Stimulated activated CD8-positive, alpha-beta memory T cell treated with anti-CD3 and anti-CD28 coated beads, Interleukin-4, amount 100 ng/mL, for 1 hour (primary cell): ENCODE measurements at places on chromosomes 7 and 10.

GRCh38 chr10:21740989-21741388 lies 207.0 kb downstream of the MLLT10 start:
- DNase-seq, result no peak

- DNase-seq, result no peak
Observed at GRCh38 chr7:132516042-132516840, 60.0 kb downstream of the PLXNA4 start.

DNA sequence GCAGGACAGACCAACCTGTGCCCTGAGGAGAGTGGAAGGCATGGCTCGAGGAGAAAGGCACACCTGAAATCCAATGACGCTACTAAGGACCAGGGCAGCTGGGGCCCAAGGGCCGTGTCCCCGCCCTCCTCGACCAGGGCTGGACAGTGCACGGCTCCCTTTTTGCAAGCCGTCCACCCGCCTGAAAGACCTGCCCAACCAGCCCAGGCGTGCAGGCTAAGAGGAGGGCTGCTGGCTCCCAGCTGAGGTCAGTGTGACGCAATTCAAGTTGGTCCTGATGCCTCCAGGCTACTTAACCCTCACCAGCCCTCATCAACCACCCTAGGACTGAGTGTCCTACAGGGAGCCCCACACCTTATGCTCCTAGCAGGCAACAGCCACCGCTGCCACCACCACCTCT lies 69.3 kb downstream of the DLG5 start:
- DNase-seq, result no peak

- no peak for DNase-seq
Observed at GRCh38 chr7:78141522-78142281, 343.1 kb downstream of the PHTF2 start.

DNA sequence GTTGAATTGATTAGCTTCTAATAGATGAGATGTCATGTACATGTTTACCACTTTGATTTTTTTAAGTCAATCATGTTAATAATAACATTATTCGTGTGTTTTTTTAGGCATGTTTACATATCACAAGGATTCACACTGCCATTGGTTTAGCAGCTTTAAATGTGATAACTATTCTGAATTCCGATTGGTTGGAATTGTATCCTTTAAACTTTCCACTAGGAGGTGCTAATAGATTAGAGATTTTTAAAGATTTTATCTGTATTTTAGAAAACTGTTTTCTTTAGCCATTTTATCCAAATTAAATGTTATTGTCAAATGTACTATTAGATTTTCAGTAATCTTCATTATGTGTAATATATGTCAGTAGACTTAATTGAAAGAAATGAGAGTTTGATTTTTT lies 83.2 kb downstream of the HECTD2 start:
- no peak for DNase-seq
